ENCODE measurements at places on chromosomes 12 and 14.

- no peak for DNase-seq
These were observed 116.5 kb downstream of the MGAT4C start for GRCh38 chr12:86139671-86140070.

GRCh38 chr12:20653871-20654270, 41.3 kb upstream of the SLCO1C1 start:
- DNase-seq, result no peak

DNA sequence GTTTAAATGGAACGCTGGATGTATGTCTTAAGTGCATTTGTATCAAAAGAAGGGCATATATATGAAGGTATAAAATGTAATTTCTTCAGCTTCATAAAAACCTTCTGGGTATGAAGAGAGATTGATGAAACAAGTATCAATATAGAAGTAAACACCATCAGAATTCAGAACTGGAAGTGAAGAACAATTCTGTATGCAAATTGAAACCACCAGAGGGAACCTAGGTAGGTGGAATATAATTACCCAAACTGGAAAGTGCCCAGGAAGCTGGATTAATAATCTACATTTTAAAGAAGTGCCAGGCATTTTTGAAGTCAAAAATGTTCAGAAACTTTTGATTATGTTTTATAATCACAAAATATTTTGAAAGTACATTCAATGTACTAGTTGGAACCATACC, 336.2 kb upstream of the GARIN6 start:
- DNase-seq, result no peak

GRCh38 chr12:31005944-31006361, 67.7 kb upstream of the DDX11 start:
- no peak for DNase-seq

DNA sequence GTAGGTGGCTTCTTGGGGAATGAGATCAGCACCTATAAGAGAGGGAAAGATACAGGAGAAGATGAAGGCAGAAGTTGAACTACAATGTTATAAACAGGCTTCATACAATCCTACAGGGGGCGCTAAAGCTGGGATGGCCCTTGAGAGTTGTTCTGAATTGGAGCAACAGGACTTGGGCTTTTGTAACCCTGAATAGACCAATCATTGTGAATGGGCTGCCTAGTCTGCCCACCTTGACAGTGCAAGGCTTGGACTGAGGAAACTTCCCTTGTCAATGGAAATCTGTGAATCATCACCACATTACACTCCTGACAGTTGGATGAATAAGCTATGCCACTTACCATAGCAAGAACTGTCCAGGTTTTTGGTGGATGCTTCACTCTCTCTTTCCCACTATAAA, 306.1 kb downstream of the KCNC2 start:
- peak; percentile 37 for DNase-seq

DNA sequence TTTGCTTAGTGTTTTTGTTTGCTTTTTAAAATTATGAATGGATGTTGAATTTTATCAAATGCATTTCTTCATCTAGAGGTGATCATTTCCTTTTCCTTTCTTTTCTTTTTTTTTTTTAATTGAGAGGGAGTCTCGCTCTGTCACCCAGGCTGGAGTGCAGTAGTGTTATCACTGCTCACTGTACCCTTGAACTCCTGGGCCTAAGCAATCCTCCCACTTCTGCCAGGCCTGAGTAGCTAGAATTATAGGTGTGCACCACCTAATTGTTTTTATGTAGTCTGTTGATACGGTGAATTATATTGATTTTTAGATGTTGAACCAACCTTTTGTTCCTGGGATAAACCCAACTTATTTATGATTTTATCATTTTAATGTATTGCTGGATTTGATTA, 1.5 kb upstream of the CDKL1 start:
- no peak for DNase-seq

DNA sequence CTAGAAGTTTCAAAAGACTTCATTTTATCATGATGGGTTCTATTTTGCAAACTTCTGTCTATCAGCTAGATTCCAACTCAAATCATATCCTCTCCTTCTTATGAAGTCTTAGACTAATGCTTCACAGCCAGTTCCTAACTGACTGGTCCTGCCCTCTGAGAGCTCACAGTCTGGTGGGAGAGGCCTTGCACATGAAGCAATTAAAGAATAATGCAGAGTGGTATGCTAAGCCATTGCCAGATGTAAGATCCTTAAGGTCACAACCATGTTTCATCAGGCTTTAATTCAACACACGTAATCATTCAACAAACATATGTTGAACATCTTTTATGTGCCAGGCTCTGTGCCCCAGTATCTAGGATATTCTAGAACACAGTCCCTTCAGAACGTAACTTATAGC, 125.8 kb upstream of the TMPO start:
- DNase-seq, result no peak

DNA sequence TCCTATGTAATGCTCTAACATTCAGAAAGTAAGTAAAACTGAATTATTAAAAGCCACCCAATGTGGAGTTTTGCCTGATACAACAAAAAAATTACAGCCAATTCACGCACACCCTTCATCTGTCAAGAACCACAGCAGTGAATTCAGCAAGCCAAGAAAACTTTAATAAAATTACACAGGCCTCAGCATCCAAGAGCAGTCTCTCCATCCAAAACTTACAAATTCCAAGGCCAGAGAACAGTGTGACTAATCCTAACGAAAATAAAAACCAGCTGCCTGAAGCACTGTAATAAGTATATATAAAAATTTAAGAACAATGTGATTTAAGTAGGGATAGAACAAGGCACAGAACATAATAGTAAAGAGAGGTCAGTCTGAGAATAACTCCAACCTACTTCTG, 54.2 kb downstream of the SIX6 start:
- DNase-seq, result no peak

DNA sequence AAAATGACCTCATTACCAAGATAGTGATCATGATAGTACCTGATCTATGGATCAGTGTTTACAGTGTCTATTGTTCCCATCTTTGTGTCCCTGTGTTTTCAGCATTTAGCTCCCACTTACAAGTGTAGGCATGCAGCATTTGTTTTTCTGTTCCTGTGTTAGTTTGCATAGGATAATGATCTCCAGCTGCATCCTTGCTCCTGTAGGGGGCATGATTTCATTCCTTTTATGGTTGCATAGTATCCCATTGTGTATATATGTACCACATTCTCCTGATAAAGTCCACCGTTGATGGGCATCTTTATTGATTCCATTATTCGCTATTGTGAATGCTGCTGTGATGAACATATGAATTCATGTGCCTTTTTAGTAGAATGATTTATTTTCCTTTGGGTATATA, 215.4 kb upstream of the NAV3 start:
- DNase-seq, result peak; percentile 28

GRCh38 chr12:131609762-131610161, 101.1 kb upstream of the SFSWAP start:
- no peak for DNase-seq
